SIG-M5 (cell line): ENCODE measurements at places on chromosomes 2 and 18.

- no peak for DNase-seq
Measured at GRCh38 chr2:98734162-98734561, 3.2 kb upstream of the MGAT4A start.

DNA sequence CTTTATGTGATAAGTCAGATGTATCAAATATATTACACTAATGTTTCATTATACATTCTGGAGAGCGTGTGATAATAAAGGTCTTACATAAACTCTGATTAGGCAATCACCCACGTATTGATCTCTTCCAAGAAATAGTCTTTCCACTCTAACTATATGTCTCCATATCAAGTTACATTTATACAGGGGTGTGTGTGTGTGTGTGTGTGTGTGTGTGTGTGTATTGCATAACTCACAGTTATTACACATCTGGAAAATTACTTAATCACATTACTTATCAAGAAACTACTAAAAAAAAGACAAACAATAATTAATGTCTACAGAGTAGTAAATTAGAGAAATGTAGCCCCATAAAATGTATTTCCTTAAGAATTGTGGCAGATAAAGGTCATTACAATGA lies 339.8 kb downstream of the CDH19 start:
- no peak for DNase-seq

GRCh38 chr2:26522325-26522724 lies 44.4 kb upstream of the OTOF start:
- DNase-seq, result no peak

DNA sequence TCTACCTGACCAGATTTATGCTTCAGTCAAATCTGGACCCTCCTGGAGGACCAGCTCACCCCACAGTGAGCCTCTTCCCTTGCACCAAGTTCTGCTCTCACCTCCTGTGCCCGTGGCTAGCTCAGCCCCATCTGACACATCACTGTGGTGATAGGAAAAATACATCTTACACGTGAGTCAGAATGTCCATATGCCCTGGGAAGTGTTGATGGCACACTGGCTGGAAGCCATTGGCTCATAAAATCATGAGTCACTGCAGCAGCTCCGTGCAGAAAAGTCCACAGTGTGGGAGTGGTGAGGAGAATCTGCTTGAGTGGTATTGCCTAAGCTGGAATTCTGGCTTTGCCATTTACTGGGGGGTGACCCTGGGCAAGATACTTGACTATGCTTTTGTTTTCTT lies 42.6 kb upstream of the RAPGEF4 start:
- DNase-seq, result no peak

DNA sequence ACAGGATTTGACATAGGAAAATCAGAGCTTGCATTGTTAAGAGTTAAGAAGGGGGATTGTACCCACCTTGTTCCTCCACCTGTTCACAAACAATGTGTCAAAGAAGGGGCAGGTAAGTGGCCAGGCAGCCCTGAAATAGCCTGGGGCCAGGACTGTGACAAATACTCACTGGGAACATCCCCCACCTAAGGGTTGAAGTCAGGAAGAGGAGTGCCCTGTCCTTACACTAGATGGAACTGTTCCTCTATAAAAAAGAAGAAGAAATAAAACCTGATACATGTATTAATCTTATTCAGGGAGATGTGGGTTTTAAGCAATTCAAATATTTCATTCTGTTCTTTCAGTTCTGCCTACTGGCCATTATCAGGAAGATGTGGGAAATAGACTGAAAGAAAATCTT lies 41.9 kb downstream of the TACR1 start:
- DNase-seq, result no peak

- DNase-seq, result no peak
Measured at GRCh38 chr2:159637988-159638501, 21.7 kb upstream of the BAZ2B start.

GRCh38 chr2:74510272-74510671 lies 2.8 kb upstream of the PCGF1 start:
- no peak for DNase-seq

DNA sequence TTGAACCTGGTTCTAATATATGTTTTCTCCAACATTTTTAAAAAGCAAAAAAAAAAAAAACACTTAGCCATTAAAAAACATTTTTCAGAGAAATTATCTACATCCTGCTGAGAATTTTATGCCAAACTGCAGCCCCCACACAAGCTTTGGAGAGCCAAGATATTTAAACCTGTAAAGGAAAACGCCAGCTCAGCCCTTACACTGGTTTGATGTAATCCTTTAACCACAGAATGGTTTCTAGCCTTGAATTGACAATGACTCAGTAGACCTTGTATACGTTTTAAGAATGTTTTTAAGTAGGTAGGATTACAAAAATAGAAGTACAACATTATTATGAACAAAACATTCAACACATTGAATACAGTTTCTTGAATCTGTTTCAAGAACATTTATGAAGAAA lies 113.6 kb downstream of the BABAM2 start:
- DNase-seq, result no peak

- no peak for DNase-seq
Measured at GRCh38 chr2:178700922-178701342, 106.3 kb downstream of the TTN start.

DNA sequence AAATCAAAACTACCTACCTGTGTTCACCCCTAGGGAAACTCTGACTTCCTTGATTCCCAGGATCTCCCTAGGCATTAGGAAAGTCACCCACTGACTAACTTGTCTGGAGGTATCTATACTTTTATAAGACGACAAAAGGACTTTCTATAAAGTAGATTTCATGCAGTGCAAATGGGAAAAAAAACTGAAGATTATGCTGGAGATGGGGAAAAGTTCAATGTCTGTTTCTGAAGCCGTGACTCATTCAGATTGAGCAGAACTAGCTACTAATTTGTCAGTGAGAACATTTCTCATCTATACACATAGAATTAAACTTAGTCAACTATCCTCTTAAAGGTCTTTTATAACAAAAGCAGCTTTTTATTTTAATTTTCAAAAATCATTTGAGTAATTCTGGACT lies 6.0 kb downstream of the SEPTIN10 start:
- DNase-seq, result no peak

DNA sequence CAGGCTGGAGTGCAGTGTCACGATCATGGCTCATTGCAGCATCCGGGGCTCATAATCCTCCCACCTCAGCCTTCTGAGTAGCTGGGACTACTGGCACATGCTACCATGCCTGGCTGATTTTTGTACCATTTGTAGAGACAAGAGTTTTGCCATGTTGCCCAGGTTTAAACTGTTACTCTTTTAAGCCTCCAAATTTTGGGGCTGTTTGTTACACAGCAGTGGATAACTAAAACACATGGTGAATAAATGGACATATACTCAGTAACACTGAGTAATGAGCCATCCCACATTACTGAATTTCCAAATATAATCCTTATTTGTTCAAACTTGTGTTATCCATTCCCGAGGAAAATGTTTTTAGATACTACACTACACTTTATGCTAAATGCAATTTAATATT lies 9.8 kb downstream of the ADCY3 start:
- DNase-seq, result no peak

DNA sequence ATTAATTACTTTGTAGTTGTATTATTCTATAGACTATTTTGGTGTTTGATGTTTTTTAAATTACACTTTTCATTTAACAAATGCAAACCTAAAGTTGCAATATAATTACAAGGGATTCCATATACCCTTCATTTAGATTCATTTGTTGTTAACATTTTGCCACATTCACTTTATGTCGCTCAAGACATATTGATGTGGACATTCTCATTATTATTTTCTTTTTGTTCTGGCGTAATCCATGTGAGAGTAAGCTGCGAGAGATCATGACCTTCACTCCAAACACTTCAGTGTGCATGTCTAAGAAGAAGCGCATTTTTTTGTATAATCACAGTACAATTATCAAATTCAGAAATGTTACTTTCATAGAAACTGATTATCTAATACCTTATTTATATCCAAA lies 280.6 kb downstream of the CALCRL start:
- DNase-seq, result no peak

DNA sequence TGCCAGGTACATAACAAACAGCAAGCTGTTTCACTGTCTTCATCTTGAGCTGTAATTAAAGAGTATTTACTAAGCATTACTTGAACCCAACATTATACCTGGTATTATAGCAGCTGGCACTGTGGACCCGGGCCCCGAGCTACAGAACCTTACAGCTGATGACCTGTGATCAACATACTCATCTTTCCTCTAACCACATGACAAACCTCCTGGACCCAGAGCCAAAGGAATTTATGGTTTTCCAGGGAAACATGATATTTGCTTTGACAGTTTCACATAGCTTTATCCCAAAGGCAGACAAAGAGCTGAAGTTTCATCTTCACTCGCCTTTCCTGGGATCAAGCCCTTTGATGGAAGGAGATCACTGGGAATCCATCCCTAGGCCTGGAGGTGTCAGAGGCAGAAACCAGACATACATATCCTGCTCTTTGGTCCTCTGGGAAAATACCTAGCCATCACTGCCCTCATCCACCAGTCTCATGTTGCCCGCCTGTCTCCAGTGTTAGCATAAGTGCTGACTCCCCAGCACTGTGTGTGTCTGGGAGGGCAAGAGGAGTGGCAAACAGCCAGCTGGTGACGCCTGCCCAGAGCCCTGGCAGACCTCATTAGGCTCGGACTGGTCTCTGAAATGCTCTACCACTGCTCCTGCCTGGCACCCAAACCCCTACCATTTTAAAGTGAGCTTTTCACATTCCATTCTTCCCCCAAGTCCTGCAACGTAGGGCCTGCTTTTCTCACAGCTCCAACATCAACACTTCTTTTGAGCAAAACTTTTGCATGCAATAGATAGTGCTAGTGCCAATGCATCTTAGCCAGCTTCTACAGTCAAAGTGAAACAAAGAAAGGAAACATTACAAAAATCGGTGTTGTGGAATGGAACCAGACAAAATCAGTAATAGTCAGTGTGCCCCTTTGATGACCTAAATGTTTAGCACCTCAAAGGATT lies 138.8 kb upstream of the CTAGE1 start:
- no peak for DNase-seq

GRCh38 chr2:164669291-164669690 lies 48.0 kb upstream of the GRB14 start:
- no peak for DNase-seq

DNA sequence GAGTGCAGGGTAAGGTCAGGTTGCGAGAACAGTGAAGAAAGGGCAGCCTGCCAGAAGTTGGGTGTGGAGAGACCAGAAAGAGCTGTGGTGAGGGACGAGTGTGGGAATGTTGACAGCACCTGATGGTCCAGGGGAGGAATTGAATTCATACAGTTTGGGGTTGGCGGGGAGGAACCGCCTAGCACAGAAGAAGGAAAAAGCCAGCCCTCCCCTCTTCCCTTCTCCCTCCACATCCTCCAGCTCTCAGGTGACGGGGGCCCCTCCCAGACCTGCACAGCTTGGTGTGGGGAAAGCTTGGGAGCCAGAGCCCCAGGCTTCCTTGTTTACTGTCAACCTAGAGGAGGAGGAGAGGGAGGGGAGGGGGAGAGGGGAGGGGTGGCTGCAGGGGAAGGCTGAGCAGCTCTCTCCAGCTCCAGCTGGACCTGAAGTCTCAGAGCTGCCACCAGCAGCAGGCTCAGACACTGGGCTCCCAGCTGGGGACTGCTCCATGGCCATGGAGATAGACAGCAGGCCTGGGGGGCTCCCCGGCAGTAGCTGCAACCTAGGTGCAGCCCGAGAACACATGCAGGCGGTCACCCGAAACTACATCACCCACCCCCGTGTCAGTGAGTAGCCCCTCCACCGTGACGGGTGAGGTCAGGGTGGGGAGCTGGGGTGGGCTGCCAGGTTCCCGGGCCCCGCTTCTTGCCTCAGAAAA lies at the start of gene ATP6V1B1:
Gene ATP6V1B1, plus strand, starts transcription at position 433 of the 697 bp plus-strand sequence. Its CDS starts 55 bp downstream, at position 488.
- no peak for DNase-seq

- DNase-seq, result no peak
Measured at GRCh38 chr18:65983750-65984149, 232.9 kb downstream of the CDH7 start.

DNA sequence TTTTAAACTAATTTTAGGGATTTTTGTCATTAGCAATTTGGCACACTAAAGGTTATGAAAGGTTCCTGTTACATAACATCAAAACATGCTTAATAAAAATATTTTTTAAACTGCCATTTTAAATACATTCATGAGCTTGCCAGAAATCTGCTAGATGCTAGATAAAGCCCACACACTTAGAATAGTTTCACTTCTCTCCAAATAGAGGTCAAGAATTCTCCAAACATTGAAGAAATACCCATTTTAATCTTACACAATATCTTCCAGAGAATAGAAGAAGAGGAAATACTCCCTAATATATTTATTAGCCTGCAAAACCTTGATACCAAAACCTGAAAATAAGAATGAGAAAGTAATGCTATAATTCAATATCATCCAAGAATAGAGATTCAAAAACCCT lies 247.5 kb downstream of the PTH2R start:
- no peak for DNase-seq

GRCh38 chr2:237594514-237594871 lies 4.0 kb upstream of the RAB17 start:
- no peak for DNase-seq

DNA sequence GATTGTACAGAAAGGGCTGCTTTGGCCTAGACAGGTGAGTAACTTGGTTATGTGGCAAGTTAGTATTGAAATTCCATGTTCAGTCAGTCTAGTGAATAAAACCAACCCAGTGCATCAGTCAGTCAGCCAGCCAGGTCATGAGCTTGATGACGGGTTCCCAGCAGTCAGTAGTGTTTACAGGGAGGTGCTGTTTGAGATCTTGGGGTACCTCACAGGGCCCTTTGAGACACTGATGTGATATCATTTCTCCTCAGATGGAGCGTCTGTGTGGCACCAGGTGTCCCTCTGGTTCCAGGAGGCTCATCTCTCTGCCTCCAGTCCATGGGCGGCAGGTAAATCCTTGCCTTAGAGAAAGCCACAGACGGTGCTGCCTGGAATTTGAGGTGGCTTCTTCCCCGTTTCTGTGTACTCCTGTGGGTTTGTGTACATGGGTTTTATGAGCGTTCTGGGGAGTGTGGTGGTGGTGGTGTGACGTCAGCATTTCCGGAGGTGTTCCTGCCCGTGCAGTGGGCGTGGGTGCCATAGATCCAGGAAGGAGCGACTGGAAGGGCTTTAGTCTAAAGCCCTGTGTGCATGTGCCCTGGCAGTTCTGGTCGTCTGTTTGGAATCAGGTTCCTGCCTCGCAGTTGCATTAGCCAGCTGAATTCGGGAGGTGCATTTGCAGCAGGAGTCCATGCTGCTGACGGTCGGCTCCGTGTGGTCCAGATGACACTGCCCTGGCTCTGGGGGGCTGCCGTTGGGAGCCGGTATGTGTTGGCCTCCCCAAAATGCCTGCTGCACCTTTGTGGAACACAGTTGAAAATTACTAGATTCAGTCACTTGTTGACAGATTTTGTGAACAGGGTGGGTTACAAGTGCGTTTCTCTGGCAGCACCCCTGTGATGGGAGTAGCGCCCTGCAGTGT lies 2.1 kb downstream of the CTDP1 start:
- no peak for DNase-seq

DNA sequence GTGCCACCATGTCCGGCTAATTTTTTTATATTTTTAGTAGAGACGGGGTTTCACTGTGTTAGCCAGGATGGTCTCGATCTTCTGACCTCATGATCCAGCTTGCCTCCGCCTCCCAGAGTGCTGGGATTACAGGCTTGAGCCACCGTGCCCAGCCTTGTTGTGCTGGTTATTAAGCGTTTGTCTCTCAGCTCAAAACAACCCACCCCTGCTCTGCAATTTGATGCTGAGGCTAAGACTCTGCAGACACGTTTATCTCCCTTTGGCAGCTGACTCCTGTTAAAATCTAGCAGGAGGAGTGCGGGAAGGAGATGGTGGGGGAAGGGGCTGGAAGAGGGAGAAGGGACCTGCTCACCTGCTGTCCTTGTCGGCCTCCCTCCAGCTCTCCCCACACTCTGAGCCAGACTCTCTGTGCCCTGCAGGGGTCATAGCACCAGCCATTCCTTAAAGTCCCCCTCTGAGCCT lies 29.9 kb upstream of the IMPA2 start:
- no peak for DNase-seq

GRCh38 chr18:23528580-23529472 lies 25.5 kb downstream of the RMC1 start:
- no peak for DNase-seq

GRCh38 chr2:8144131-8144631 lies 537.7 kb upstream of the ID2 start:
- DNase-seq, result no peak
